ENCODE measurements at places on chromosomes 5 and 9. TPM values are rescaled to one million over a fixed set of nuclear protein-coding genes. Genes with fewer than 3 reads are reported as not detected.

The SPATA31A5 gene
- total RNA-seq: not detected

The AQP7 gene
- not detected for total RNA-seq

The PPP3R2 gene
- total RNA-seq: not detected

The SQSTM1 gene
- total RNA-seq: 117 TPM

The TSLP gene
- total RNA-seq: 1.1 TPM

The SLC6A19 gene
- not detected for total RNA-seq

The FYB1 gene
- 71.3 TPM for total RNA-seq

DNA sequence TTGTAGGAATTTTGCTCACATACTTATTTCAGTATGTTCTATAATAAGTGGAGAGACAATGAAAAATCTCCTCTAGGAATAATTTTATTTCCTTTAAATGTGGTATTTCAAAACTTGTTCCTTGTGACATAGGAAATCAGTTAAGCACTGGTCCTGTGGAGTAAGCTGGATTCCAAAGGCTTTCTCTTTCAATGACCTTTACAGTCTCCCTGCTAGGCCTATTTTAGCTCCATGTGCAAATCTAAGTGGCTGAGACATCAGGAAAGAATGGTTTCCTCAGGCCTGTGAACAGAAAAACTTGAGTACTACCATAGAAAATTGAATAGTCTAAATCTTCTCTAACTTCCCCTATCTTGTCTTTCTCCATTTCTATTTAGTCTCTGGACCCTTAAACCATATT is 514.2 kb upstream of the TLE4 start:
- H3K4me3 ChIP-seq: no peak overlapping the region
- no peaks in the 10 kb centered on the region for H3K36me3 ChIP-seq
- H3K27me3 ChIP-seq: peaks cover 5% of the 10 kb centered on the region
- H3K4me1 ChIP-seq: no peaks in the 10 kb centered on the region

DNA sequence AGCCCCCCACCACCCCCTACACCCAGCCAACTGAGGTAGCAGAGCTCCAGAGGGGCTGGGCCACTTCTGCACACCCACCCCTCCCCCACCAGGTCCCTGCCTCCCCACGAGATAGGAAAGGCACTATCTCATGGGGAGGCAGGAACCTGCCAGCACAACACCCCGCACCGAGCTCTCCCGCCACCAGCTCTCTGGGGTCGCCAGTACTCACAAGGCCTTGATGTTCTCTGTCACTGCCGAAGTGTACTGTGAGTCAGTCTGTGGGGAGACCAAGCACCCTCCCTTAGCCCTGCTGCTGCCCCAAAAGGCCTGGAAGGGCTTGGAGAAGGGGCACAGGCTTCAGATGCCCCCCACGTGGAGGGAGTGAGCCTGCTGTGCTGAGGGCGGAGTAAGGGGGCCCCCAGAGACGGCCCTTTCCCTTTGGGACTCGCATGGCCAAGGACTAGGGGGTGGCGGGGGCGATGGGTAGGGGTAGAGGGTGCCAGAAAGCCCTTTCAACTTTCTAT is 5.9 kb downstream of the MGAT4B start:
- H3K27ac ChIP-seq: no peak overlapping the region
- DNase-seq: no peak
- no peaks in the 10 kb centered on the region for H3K27me3 ChIP-seq
- H3K4me3 ChIP-seq: no peak overlapping the region

DNA sequence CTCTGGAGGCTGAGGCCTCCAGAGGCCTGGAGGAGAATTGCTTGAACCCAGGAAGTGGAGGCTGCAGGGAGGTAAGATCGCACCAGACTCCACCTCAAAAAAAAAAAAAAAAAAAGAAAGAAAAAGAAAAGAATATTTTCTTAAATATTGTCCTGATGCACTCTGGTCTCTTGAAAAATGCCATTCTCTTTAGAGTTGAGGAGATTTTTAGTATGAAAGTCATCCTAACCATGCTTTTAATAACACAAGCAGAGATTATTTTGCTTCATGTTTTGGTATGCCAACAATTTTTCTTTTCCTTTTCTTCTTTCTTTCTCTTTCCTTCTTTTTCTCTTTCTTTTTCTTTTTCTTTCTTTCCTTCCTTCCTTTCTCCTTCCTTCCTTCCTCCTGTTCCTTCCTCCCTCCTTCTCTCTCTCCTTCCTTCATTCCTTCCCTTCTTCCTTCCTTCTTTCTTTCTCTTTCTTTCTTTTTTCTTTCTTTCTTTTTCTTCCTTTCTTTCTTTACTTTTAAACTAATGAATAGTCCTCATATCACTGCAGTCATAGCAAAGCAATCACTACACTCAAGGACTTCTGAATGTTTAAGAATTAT is 116.9 kb upstream of the CCNH start:
- H3K36me3 ChIP-seq: no peaks in the 10 kb centered on the region
- no peaks in the 10 kb centered on the region for H3K4me1 ChIP-seq
- H3K27ac ChIP-seq: no peak overlapping the region
- DNase-seq: no peak

- H3K27ac ChIP-seq: no peak overlapping the region
- no peaks in the 10 kb centered on the region for H3K36me3 ChIP-seq
- DNase-seq: no peak
- no peaks in the 10 kb centered on the region for H3K27me3 ChIP-seq
- H3K4me1 ChIP-seq: no peaks in the 10 kb centered on the region
Measured at GRCh38 chr5:133731951-133732350, 119.6 kb upstream of the FSTL4 start.

GRCh38 chr5:174623433-174624019 is 100.9 kb upstream of the MSX2 start:
- H3K27ac ChIP-seq: no peak overlapping the region
- H3K36me3 ChIP-seq: no peaks in the 10 kb centered on the region
- H3K27me3 ChIP-seq: peaks cover 6% of the 10 kb centered on the region
- DNase-seq: no peak
- no peak overlapping the region for H3K4me3 ChIP-seq

DNA sequence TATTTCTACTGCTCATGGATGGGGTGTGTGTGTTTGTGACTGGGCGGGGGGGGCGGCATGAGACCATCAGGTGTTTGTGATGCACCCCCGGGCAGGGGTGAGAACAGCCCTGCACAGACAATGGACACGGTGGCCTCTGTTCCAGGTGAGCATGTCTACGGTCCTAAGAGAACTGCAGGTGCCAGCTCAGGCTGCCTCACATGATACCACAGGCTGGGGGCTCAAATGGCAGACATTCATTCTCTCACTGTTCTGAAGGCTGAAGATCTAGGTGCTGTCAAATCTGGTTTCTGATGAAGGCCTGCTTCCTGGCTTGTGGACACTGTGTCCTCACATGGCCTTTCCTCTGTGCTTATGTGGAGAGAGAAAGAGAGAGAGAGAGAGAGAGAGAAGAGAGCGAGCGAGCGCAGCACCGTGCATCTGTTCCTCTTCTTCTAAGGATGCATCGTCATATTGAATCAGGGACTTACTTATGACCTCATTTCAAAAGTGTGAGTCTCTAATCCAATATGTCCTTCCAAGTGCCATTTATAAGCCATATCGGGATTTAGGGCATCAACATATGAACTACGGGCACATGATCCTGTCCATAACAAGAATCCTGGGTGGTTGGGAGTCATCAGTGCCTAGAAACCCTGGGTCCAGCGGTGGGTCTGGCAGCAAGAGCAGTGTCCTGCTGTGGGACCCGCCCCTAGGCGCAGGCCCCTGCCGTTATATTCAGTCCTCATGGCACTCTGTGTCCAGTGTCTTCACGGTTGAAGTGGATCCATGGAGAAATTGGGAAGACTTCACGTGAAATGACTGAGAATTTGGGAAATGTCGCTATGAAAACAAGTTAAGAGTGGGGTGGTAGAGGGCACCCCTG is 42.5 kb downstream of the NXNL2 start:
- peaks cover 5% of the 10 kb centered on the region for H3K27me3 ChIP-seq
- no peaks in the 10 kb centered on the region for H3K36me3 ChIP-seq
- no peak for DNase-seq
- no peak overlapping the region for H3K4me3 ChIP-seq

DNA sequence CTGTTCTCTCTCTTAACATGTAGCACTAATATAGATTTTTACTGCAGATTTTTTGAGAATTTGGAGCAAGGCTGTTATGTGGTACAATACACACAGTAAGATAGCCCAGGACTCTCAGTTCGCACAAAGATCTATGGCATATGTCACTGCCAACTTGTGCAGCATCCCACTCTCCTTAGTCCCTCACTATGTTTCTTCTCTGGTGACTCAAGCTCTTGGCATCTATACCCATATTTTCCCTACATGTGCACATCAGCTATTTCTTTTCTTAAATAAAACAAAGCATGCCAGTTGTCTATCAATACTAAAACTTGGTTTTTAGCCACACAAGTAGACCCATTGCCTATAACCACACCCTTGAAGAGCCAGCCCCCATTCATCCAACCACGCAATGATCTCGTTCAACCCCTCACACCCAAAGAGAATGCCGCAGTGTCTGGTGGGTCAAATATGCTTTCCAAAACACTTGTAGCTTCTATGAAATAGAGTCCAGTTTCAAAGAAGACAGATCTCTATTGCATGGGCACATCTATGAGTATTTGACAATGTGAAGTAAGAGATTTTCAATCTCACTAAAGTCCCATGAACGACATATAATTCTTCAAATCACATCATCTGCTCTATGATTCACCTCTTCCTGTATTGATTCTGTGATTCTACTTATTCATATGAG is 18.2 kb upstream of the IL7R start:
- DNase-seq: peak; percentile 49
- no peaks in the 10 kb centered on the region for H3K27me3 ChIP-seq
- H3K36me3 ChIP-seq: peaks cover 54% of the 10 kb centered on the region
- H3K4me1 ChIP-seq: peaks cover 64% of the 10 kb centered on the region
- H3K4me3 ChIP-seq: peak overlapping the region; percentile 27

DNA sequence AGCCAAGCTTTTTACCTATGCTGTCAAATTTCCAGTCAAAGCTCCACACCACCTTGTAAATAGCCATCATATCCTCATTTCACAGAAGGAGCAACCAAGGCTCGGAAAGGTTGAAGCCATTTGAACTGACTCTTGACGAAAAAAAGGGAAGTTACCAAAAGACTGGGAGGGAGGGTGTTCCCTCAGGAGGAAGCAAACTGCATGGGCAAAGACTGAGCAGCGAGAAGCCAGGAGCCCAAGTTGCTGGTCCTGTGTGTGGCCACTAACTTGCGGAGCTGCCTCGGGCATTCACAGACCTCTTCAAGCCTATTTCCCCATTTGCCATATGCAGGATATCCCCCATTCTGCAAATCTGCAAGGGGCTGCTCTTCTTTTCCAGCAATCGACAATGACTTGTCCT is 37.4 kb downstream of the TTLL11 start:
- no peak for DNase-seq
- H3K27me3 ChIP-seq: peaks cover 2% of the 10 kb centered on the region
- peaks cover 15% of the 10 kb centered on the region for H3K36me3 ChIP-seq

- no peaks in the 10 kb centered on the region for H3K4me1 ChIP-seq
- H3K27ac ChIP-seq: no peak overlapping the region
- DNase-seq: no peak
- no peaks in the 10 kb centered on the region for H3K36me3 ChIP-seq
- peaks cover 3% of the 10 kb centered on the region for H3K27me3 ChIP-seq
- H3K4me3 ChIP-seq: no peak overlapping the region
Measured at GRCh38 chr5:175556794-175557193, 78.4 kb downstream of the SFXN1 start.

- H3K27me3 ChIP-seq: peaks cover 42% of the 10 kb centered on the region
- H3K36me3 ChIP-seq: no peaks in the 10 kb centered on the region
- no peak for DNase-seq
- no peak overlapping the region for H3K4me3 ChIP-seq
- no peaks in the 10 kb centered on the region for H3K4me1 ChIP-seq
Measured at GRCh38 chr9:72254901-72255545, 105.8 kb downstream of the GDA start.

GRCh38 chr9:71909887-71910649 is 925 bp downstream of the ABHD17B start:
- H3K27me3 ChIP-seq: no peaks in the 10 kb centered on the region
- H3K27ac ChIP-seq: peak overlapping the region; percentile 81
- peak; percentile 51 for DNase-seq
- peaks cover 12% of the 10 kb centered on the region for H3K36me3 ChIP-seq
- H3K4me3 ChIP-seq: peak overlapping the region; percentile 96

DNA sequence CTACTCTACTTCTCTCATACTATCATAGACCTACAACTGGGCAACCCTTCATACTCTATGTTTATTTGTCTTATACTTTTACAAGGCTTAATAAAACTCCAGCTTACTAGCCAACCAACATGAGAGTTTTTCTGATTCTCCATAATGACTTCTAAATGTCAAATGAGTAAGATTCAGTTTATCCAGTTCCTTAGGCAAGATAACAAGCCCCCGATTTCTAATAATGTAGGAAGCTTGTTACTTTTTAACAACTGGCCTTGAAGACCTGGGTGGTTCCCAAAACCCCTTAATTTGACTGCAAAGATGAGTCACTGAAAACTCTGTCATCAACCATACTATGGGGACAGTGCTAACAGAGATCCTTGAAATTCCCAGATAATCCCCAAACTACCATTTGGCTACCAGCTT is 294.6 kb upstream of the ACTBL2 start:
- H3K36me3 ChIP-seq: no peaks in the 10 kb centered on the region
- H3K4me1 ChIP-seq: peaks cover 3% of the 10 kb centered on the region
- no peak overlapping the region for H3K4me3 ChIP-seq
- no peak for DNase-seq
- no peak overlapping the region for H3K27ac ChIP-seq

DNA sequence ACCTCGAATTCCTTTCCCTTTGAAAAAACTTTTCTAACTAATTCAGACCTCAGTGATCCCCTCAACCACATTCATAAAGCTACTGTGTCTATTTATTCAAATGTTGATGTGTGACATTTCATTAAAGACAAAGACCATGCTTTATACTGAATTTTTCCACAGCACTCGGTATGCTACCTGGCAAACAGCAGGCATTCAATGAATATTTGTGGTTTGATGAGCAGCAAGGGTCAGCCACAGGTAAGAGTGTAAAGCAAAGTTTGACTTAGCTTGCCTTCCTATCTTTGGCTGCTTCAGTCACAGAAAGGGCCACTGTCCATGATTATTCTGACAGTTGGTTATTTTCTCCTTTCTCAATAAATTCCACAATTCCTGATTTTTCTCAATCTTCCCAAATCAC is 5.1 kb upstream of the CDC42SE2 start:
- H3K4me1 ChIP-seq: peaks cover 72% of the 10 kb centered on the region
- H3K27me3 ChIP-seq: no peaks in the 10 kb centered on the region
- H3K4me3 ChIP-seq: peak overlapping the region; percentile 53
- DNase-seq: no peak
- H3K36me3 ChIP-seq: peaks cover 36% of the 10 kb centered on the region
- H3K27ac ChIP-seq: peak overlapping the region; percentile 87

DNA sequence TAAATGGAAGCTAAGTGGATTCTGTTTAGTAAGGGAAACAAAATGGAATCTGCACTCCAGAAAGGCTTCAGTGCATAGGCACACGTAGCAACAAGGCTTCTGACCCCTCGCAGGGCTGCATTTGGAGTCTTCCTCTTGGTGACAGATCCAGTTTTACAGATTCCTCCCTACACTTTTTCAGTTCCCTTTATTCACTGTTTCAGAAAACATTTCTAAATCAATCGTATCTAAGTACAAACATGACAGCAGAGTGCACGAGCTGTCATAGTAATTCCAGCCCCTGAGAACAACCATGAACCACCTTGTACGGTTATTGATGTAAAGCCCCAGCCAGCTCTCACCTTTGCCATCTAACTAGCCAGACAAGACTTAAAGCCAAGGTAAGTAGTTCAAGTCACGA is 491.6 kb downstream of the SEMA5A start:
- no peaks in the 10 kb centered on the region for H3K27me3 ChIP-seq
- H3K36me3 ChIP-seq: no peaks in the 10 kb centered on the region
- DNase-seq: no peak
- no peak overlapping the region for H3K4me3 ChIP-seq
- no peak overlapping the region for H3K27ac ChIP-seq
- H3K4me1 ChIP-seq: no peaks in the 10 kb centered on the region

Data from activated naive CD8-positive, alpha-beta T cell treated with anti-CD3 and anti-CD28 coated beads for 36 hours (primary cell).